ENCODE measurements at places on chromosomes 12 and 14.

- no peak for DNase-seq
Observed at GRCh38 chr12:111202237-111202915, 166.5 kb downstream of the PHETA1 start.

DNA sequence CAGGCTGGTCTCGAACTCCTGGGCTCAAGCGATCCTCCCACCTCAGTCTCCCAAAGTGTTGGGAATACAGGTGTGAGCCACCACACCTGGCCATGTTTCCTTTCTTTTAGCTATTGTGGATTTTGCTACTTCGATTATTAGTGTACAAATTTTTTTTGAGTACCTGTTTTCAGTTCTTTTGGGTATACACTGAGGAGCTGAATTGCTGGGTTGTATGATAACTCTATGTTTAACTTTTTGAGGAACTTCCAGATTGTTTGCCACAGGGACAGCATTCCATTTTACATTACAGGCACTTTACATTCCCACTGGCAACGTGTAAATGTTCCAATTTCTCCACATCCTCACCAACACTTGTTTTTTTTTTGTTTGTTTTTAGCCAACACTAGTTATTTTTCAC lies 198.1 kb upstream of the TBX3 start:
- no peak for DNase-seq

GRCh38 chr12:65656156-65656882 lies 168.0 kb upstream of the HMGA2 start:
- DNase-seq = no peak

GRCh38 chr14:30888480-30889243 lies 14.3 kb downstream of the COCH start:
- DNase-seq = no peak

GRCh38 chr14:23123419-23123818 lies 4.4 kb upstream of the CEBPE start:
- DNase-seq = no peak

GRCh38 chr14:50670866-50671256 lies 2.8 kb upstream of the SAV1 start:
- no peak for DNase-seq

DNA sequence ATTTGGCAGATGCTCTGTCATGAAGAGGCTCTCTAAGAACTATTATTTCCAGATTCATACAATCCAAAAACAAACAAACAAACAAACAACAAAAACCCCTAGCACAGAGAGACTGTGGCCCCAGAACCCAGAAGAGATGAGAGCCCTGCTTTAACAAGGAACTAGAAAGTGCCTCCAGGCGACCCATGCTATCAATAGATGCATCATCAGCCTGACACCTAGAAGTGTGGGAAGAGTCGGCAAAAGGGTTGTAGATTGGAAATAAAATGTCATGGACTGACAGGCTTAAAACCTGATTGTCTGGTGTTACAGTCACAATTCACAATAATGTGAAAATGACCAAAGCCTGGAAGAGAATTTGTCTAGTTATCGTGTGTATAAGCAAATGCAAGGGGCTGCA lies 50.6 kb upstream of the FLRT2 start:
- no peak for DNase-seq

DNA sequence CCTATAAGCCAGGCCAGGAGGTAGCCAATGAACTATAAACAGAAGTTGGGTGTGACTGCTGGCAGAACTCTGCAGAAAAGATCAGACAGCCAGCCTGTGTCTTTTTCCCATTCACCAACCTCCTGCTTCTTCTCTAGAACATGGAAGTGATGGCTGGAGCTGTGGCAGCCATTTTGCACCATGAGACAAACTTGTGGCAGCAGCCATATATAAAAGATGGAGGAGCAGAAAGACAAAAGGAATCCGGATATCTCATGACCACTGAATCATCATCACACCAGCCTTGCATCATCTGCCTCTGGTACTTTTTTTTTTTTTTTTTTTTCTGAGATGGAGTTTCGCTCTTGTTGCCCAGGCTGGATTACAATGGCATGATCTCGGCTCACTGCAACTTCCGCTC lies 8.7 kb downstream of the BEGAIN start:
- DNase-seq = no peak

DNA sequence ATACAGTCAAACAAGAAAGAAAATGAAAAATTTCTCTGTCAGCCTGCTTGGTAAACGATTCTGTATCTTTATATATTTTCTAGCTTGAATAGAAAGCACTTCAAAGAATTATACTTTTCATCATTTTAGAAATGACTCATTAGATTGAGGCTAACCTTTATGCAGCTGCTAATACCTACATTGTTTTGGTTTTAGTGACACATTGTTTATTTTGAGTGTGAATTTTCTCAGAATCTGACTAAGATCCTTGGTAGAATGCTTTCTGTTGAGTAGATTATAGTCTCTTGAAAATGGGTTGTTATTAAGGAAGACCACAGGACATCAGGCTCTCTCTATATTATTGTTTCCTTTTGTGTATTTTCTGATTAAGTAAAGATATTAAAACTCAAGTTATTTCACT lies at the start of gene PMCH:
TSS of gene PMCH (minus strand) at position 45 of the 400 bp plus-strand sequence. CDS start 63 bp downstream, outside the sequence.
- no peak for DNase-seq

DNA sequence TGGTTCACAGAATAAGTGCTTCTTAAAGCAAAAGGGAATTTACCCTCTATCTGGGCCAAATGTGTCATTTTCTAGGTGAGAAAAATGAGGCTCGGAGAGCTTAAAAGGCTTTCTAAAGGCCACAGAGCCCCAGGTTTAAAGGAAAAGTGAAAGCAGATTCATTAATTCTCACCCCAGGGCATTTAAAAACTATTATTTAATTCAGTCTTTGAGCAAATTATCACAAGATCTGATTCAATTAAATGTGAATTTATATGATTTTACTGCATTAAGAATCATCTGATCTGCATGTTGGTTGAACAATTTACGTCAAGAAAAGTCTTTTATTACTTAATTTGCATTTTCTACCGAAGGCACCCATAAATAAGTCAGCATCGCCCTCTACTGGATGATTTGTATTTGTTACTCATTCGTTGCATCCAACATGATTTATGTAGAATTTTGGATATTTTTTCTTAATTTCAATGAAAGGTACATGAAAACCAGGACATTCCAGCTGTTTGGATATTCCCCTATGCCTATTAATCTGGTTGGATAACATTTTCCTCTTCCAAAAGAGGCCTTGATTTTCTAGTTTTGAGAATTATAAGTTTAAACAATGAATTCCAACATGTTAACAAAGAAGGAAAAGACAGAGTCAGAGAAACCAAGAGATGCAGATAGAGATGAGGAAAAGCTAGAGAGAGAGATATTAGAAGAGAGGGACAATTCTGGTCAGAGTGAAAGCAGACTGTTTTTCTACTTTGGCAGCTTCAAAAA lies 19.1 kb upstream of the DHRS7 start:
- peak; percentile 35 for DNase-seq

DNA sequence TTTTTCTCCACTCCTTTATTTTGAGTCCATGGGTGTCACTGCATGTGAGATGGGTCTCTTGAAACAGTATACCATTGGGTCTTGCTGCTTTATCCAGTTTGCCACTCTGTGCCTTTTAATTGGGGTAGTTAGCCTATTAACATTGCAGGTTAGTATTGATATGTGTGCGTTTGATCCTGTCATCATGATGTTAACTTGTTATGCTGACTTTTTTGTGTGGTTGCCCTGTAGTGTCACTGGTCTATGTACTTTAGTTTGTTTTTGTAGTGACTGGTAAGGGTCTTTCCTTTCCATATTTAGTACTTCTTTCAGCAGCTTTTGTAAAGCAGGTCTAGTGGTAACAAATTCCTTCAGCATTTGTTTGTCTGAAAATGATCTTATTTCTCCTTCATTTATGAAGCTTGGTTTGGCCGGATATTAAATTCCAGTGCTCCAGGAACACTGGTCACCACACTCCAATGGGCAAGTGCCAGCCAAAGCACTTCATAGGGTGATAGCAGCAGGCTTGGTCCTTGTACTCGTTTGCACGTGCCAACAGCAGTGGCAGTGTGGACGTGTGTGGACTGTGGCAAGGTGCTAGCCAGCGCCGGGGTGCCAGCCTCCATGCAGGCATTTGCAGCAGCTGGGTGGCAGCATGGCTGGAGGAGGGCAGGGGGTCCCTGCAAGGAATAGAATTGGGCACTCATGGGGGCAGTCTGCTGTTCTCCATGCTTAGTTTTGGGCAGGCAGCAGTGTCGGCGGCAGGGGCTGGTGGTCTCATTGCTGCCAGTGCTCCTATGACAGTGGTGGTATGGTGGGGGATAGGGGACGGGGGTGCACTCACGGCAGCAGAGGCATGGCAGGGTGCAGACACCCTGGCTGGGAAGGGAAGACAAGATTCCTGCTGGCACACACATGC lies 53.5 kb downstream of the FRS2 start:
- no peak for DNase-seq

DNA sequence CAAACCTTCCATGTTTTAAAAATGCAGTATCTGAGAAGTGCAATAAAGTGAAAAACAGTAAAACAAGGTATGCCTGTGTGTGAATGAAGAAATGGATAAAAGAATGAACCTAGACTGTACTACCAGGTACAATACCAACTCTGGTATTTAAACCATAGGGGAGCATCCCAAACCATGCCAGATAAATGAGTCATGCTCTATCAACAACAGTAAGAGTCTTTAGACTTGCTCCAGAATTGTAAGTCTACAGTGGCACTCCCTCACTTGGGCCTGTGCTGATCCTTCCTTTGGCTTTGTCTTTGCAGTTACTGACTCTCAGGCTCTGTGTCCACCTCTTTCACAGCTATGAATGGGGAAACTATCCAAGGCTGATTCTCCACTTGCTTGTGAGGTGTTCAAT lies 38.1 kb downstream of the BBS10 start:
- no peak for DNase-seq

Data from NCI-H1436 treated with DMSO at 0.1 percent for 48 hours (cell line).